CD4-positive, alpha-beta T cell (primary cell): ENCODE measurements at places on chromosomes 1 and 21. TPM values are rescaled to one million over a fixed set of nuclear protein-coding genes. Genes with fewer than 3 reads are reported as not detected.
A peak's percentile ranks its signal among the peaks of the same experiment; 100 is the strongest.

Gene TSEN15
- 11.2 TPM for total RNA-seq

Gene AK4
- 0.14 TPM for total RNA-seq

DNA sequence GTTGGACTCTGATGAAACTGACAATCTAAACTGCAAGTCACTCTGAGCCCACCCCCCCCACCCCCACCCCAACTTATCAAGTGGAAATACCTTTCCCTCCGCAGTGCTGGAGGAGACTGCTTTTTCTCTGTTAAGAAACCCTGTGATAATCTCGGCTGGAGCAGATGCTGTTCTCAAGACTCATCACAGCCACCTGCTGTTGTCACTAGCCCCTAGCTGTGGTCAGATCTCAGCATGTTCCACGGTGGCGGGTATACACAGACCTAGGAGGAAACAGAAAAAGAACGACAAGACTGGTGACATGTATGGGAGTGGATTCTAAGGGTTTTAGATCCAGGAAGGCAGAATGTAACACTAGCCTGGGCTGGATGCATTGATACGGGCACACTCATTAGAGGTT is 2.3 kb downstream of the ACTL8 start:
- DNase-seq, result no peak
- no peaks in the 10 kb centered on the region for H3K4me1 ChIP-seq
- no peaks in the 10 kb centered on the region for H3K27me3 ChIP-seq
- H3K27ac ChIP-seq, result no peak overlapping the region

GRCh38 chr1:40393173-40393572 is 19.6 kb downstream of the SMAP2 start:
- H3K27ac ChIP-seq, result peak overlapping the region; percentile 95
- no peak for DNase-seq
- peaks cover 13% of the 10 kb centered on the region for H3K36me3 ChIP-seq
- H3K4me1 ChIP-seq, result peaks cover 84% of the 10 kb centered on the region

- H3K4me3 ChIP-seq, result no peak overlapping the region
- no peaks in the 10 kb centered on the region for H3K36me3 ChIP-seq
- no peak for DNase-seq
- no peak overlapping the region for H3K27ac ChIP-seq
Observed at GRCh38 chr1:200714504-200715187, 24.0 kb upstream of the CAMSAP2 start.

GRCh38 chr1:204499511-204500468 is 5.2 kb upstream of the PIK3C2B start:
- no peaks in the 10 kb centered on the region for H3K36me3 ChIP-seq
- peaks cover 18% of the 10 kb centered on the region for H3K4me1 ChIP-seq
- no peak overlapping the region for H3K4me3 ChIP-seq
- no peak overlapping the region for H3K27ac ChIP-seq
- no peak for DNase-seq
- H3K27me3 ChIP-seq, result no peaks in the 10 kb centered on the region
